WTC11 (cell line): ENCODE measurements at places on chromosomes 6 and 20. TPM values are rescaled to one million over a fixed set of nuclear protein-coding genes. Genes with fewer than 3 reads are reported as not detected.

Gene DEFB116
- total RNA-seq: not detected in 3 replicates

Gene OLIG3
- total RNA-seq: 1.8 to 5.4 TPM (median 2.2 TPM) in 3 replicates

Gene PCSK2
- total RNA-seq: 0.74 to 1.1 TPM (median 0.98 TPM) in 3 replicates

Gene BANF2
- total RNA-seq: not detected in 3 replicates

Gene KHDC1L
- 0.28 TPM in 1 of 3 replicates, not detected in the others for total RNA-seq

Gene CD93
- total RNA-seq: 0.05 to 0.21 TPM (median 0.09 TPM) in 3 replicates

Gene CLDN20
- total RNA-seq: not detected in 3 replicates

Gene CPXM1
- total RNA-seq: 51.2 to 57.1 TPM (median 54.6 TPM) in 3 replicates

Gene DZANK1
- 6.1 to 8.2 TPM (median 7.7 TPM) in 3 replicates for total RNA-seq
